GM03348 (cell line): ENCODE measurements at places on chromosomes 7 and 10.
A peak's percentile ranks its signal among the peaks of the same experiment; 100 is the strongest.

GRCh38 chr10:85311613-85312337, 983.4 kb downstream of the CCSER2 start:
- DNase-seq = no peak

- DNase-seq = no peak
Observed at GRCh38 chr7:18552943-18553604, 57.5 kb downstream of the HDAC9 start.

DNA sequence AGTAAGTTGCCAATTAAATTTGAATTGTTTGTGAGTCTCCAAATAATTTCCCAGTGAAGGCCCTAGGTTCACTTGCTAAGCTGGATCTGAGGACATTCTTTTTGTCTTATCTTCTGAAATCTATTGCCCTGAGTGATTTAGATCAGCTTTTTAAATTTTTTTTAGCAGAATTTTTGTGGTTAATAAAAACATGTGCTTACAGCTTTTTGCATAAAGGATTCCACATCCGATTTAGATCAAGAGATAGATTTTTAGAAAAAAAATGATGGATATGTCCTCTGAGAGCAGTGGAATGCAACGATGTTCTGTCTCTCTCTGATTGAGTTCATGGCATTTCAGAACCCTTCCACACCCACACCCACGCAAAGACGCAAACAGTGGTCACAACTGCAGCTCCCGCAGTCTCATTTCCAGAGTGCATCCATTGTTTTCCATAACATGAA, 358.8 kb downstream of the SUGCT start:
- DNase-seq = peak; percentile 72

DNA sequence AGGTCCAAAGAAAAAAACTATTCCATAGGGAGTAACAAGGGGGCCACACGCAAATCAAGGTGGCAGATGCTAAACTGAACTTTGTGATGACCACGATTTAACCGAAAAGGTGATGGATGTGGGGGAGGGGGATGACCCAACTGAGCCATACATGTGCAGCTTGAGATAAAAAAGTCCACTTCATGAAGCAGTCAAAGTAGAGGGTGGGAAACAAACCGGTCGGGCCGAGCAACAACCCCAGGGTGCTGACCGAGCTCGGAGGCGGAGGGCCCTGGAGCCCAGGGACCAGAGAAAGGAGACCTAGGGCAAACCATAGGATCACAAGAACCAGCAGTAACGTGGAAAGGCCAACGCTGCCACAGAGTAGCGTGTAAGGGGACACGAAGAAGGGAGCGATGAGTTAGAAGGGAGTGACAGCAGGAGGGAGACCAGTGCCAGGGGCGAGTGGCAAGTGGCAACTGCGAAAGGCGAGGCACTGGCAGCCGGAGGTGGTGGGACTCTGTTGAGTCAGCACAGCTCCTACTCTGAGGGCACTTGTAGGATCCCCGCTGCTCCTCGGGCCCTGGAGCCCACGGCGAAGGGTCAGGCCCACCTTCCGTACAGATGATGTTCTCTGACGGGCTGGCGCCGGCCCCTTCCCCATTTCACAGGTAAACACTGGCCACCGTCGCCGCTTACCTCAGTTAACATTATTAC, 540 bp downstream of the SNX13 start:
- DNase-seq = peak; percentile 64

GRCh38 chr10:83625831-83626360, 513.4 kb upstream of the GHITM start:
- no peak for DNase-seq

DNA sequence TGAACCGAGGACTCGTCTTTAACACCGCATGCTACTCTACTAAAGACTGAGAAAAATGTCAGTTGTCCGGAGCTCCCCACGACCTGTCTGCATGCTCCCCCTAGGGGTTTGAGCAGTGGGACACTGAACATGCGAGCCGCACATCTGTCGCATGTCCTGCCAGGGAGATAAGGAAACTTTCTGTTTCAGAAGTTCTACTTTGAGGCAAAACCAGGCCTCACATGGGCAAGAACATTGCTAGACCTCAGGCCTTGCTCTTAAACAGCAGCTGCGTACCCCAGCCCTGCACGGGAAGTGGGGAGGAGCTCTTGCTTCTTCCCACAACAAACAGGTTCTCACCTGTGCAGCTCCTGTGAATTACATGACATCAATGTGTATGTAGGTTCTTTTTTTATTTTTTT, 30.3 kb upstream of the HERPUD2 start:
- DNase-seq = no peak

DNA sequence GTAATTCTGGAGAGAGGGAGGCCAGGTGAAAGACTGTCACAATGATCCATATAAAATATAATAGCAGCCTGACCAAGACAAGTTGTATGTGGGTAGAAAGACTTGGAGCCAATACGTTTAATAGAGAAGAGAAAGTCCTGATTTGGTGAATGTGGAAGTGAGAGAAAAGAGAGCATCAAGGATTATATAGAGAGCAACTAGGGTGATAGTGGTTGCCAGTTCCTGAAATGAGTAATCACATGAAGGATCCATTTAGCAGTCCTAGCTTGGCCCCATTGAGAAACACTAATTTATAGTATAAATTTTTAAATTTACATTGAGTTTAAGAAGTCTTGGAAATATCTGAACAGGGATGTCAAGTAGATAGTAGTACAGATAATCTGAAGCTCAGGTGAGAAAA, 74.0 kb downstream of the AASS start:
- DNase-seq = no peak

GRCh38 chr7:112362053-112362650, 88.1 kb upstream of the IFRD1 start:
- no peak for DNase-seq

DNA sequence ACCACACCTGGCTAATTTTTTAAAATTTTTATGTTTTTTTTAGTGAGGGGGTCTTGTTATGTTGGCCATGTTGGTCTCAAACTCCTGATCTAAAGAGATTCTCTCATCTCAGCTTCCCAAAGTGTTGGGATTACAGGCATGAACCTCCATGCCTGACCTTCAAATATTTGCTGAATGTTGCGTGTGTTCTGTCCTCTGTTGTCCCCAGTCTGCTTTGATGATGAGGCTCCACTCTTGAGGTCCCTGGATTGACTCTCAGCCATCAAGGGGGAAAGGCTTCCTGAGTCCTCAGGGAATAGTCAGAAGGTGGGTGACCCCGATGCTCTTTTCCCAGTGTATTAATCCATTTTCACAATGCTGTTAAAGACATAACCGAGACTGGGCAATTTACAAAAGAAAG, 26.0 kb downstream of the LYZL2 start:
- no peak for DNase-seq

- DNase-seq = no peak
Observed at GRCh38 chr10:119283818-119284217, 76.4 kb downstream of the GRK5 start.

GRCh38 chr10:75475460-75476182, 44.2 kb downstream of the LRMDA start:
- DNase-seq = peak; percentile 42

GRCh38 chr7:142616121-142616643, 133.1 kb upstream of the PRSS1 start:
- DNase-seq = no peak

GRCh38 chr10:8361510-8361844, 307.0 kb downstream of the GATA3 start:
- no peak for DNase-seq

GRCh38 chr10:6755781-6756460, 175.8 kb upstream of the PRKCQ start:
- DNase-seq = peak; percentile 53

GRCh38 chr10:45518741-45519140, 144.7 kb downstream of the ALOX5 start:
- no peak for DNase-seq

DNA sequence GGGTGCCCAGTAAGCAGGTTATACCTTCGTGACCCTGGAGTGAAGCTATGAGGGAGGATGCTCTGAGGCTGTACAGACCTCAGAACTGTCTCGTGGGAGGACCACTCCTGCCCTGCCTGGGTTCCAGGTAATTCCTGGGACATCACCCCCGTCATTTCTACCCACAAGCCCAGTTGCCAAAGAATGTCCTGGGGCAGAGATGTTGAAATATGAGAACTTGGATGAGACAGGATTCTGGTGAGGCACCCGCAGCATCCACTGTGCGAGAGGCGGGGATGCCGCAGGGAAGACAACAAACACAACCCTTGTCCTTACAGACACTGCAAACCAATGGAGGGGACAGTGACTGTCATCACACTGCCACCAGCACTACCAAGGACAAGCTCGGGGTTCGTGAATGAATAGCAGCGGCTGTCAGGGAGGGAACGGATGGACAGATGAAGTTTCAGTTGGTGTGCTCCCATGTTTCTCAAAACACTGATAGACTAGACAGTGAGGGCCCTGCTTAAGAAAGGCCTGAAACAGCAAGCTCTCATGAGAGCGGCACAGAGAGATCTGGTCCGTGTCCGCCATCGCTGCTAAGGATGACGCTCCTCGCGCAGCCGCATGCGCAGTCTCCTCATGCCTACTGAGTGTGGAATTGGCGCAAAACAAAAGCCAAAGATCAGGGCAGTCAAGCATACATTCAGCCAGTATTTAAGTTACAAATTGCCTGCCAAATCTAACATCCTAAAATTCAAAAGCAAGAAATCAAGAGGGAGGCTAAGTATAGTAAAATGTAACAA, 82.0 kb upstream of the RHEB start:
- no peak for DNase-seq

GRCh38 chr10:4549139-4549653, 276.8 kb upstream of the AKR1E2 start:
- no peak for DNase-seq

- peak; percentile 82 for DNase-seq
Observed at GRCh38 chr7:132390705-132391104, 185.6 kb downstream of the PLXNA4 start.

- DNase-seq = peak; percentile 11
Observed at GRCh38 chr7:117127585-117128168, 174.4 kb downstream of the ST7 start.

GRCh38 chr7:122688400-122688998, 10.4 kb downstream of the RNF133 start:
- no peak for DNase-seq

- DNase-seq = peak; percentile 72
Observed at GRCh38 chr7:18753972-18754610, 258.5 kb downstream of the HDAC9 start.

DNA sequence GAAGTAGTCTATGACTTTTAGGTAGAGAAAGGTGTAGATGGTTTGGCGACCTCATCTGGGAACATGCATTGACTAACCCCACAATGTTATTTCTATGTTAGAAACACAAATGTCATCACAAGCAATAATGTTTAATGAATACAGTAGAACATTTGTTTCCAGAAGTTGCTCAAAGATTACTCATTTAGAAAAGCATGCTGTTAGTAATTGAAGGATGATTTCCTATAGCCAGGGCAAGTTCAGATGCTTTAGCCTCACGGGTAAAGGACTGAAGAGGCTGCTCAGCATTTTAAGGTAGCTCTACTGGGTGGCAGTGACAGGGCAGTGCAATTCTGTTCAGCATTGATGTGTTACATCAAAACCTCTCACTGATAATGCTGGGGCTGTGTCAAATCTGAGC, 199.3 kb upstream of the FZD1 start:
- peak; percentile 30 for DNase-seq

GRCh38 chr10:46019569-46020343, 10.7 kb downstream of the NCOA4 start:
- no peak for DNase-seq

GRCh38 chr10:75612904-75613684, 181.7 kb downstream of the LRMDA start:
- no peak for DNase-seq

- no peak for DNase-seq
Observed at GRCh38 chr10:11178606-11179515, 161.2 kb downstream of the CELF2 start.

DNA sequence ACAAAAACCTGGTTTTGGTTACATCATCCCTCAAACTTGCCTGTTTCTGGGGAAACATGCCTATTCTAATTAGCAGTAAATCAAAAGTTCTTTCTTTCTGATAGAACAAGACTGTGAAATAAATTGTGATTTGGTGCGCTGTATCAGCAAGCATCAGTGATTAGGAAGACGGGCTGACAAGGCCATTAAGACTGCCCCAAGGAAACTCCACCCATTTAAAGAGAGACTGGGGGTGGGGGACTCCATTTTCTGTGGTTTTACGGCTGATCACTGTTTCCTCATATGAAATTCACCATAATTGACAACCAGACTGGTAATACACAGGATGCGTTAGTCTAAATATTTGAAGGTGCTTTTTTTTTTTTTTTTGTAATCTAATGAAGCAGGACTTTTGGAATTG, 68.7 kb downstream of the MBL2 start:
- no peak for DNase-seq

DNA sequence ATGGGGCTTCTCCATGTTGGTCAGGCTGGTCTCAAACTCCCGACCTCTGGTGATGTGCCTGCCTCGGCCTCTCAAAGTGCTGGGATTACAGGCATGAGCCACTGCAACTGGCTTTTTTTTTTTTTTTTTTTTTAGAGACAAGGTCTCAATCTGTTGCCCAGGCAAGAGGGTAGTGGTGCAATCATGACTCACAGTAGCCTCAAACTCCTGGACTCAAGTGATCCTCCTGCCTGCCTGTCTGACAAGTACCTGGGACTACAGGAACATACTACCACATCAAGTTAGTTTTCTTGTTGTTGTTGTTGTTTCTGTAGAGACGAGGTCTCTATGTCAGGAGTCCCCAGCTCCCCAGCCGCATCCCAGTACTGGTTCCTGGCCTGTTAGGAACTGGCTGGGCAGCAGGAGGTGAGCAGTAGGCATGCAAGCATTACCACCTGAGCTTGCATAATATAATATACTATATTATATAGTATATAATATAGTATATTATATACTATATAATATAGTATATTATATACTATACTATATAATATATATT, 55.7 kb downstream of the TPK1 start:
- DNase-seq = no peak

- peak; percentile 79 for DNase-seq
Observed at GRCh38 chr10:63819753-63820329, 298.6 kb downstream of the REEP3 start.

GRCh38 chr10:11294831-11295450, 277.3 kb downstream of the CELF2 start:
- no peak for DNase-seq

GRCh38 chr7:30938435-30939316, 25.1 kb upstream of the GHRHR start:
- DNase-seq = peak; percentile 88

- DNase-seq = peak; percentile 55
Observed at GRCh38 chr10:35025916-35026315, 64.2 kb downstream of the CUL2 start.

DNA sequence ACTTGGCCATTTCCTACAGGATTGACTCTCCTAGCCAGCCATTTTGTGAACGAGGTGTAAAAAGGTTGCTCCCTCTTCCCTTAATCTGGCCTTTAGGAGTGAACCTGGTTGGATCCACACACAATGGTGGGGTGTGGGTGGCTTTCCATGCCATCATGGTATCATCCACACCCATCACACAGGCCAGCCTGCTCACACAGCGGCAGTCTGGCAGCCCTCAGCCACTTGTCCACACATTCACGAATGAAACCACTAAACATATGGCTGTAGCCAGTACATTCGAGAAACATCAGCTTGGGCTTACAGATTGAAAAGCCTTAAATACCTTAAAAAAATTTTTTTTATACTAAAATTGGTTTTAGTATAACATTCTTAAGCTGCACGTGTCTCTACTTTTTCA, 31.9 kb downstream of the NEUROD6 start:
- DNase-seq = no peak
